ENCODE measurements at places on chromosomes 16 and 17.

DNA sequence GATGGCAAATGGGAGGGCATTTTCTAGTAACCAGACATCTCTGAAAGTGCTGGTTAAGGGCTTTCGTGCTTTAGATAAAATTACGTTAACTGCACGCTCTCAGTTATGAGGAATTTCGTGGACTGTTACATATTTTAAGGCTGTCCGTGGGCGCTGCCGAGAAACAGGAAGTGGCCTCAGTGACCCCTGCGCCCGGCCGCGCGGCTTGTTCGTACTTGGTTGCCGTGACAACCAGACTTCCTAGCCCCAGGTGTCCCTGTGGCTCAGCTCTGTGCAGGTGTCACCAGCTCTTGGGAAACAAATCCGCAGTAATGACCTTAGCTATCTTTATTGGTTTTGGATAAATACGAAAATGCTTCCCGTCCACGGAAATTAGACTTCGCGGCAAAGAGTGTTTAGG, 52.7 kb downstream of the LMF1 start:
- DNase-seq, result no peak

DNA sequence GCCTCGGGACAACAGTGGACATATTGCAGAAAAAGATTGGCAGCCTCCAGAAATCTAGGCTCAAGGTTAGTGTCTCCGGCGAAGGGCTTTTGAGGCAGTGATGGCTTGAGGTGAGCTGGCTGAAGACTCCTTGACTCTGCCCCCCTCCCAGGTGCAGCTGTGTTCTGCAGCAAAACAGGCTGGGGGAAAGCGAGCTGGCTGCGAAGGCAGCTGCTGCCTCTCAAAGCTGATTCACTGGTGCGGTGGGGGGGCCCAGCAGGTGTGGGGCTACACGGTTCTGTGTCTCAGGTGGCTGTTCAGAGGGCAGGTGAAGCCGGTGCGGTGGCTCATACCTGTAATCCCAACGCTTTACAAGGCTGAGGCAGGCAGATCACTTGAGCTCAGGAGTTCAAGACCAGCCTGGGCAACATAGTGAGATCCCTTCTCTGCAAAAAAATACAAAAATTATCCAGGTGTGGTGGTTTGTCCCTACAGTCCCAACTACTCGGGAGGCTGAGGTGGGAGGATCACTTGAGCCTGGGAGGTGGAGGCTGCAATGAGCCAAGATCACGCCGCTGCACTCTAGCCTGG, 22.9 kb downstream of the C16orf96 start:
- DNase-seq, result no peak

GRCh38 chr17:77066165-77066564, 74.6 kb upstream of the SEC14L1 start:
- no peak for DNase-seq

- DNase-seq, result no peak
Measured at GRCh38 chr16:82761236-82761635, 134.5 kb downstream of the CDH13 start.

GRCh38 chr16:48558371-48558841, 51.6 kb downstream of the N4BP1 start:
- DNase-seq, result no peak
